ENCODE measurements at places on chromosomes 5 and 9. TPM values are rescaled to one million over a fixed set of nuclear protein-coding genes. Genes with fewer than 3 reads are reported as not detected.

Gene F12
- total RNA-seq, result 2.2 TPM

Gene DMGDH
- total RNA-seq, result 0.93 TPM

Gene RECK
- total RNA-seq, result 34.8 TPM

Gene ARID3C
- 0.35 TPM for total RNA-seq

Gene PCDHGA2
- total RNA-seq, result 2.2 TPM

Gene MYOZ3
- total RNA-seq, result 0.34 TPM

Gene ISL1
- not detected for total RNA-seq

Gene TYRP1
- 0.23 TPM for total RNA-seq

Gene CCDC152
- 1.3 TPM for total RNA-seq

Gene REEP2
- 4.8 TPM for total RNA-seq

Gene KCNN2
- total RNA-seq, result not detected

Gene PCDHGA6
- 3.7 TPM for total RNA-seq

Gene TOPORS
- total RNA-seq, result 17.0 TPM

Gene PARP8
- 0.68 TPM for total RNA-seq

Gene PCDHGA10
- total RNA-seq, result 6.9 TPM

Gene SPATA31D4
- total RNA-seq, result not detected

Gene SUSD3
- total RNA-seq, result 8.6 TPM

Gene AJM1
- 2.0 TPM for total RNA-seq

Gene BRINP1
- 0.35 TPM for total RNA-seq

Gene CCDC183
- not detected for total RNA-seq

Gene PCDHB8
- not detected for total RNA-seq

Gene LHX2
- total RNA-seq, result 0.34 TPM

Gene CTSV
- total RNA-seq, result 0.82 TPM

Gene LSM11
- 2.6 TPM for total RNA-seq

Gene COL23A1
- not detected for total RNA-seq

Gene FCN2
- not detected for total RNA-seq

Gene BHMT2
- total RNA-seq, result 1.9 TPM

Gene TMEM215
- total RNA-seq, result not detected

Gene BTNL8
- 1.2 TPM for total RNA-seq

Gene ABO
- not detected for total RNA-seq

All from pericardium fibroblast (primary cell).